ENCODE measurements at places on chromosomes 12 and 14. TPM values are rescaled to one million over a fixed set of nuclear protein-coding genes. Genes with fewer than 3 reads are reported as not detected.

GPX2 gene
- not detected for total RNA-seq

SYNJ2BP gene
- total RNA-seq: 43.8 TPM

CHFR gene
- 17.1 TPM for total RNA-seq

CLEC9A gene
- not detected for total RNA-seq

DNA sequence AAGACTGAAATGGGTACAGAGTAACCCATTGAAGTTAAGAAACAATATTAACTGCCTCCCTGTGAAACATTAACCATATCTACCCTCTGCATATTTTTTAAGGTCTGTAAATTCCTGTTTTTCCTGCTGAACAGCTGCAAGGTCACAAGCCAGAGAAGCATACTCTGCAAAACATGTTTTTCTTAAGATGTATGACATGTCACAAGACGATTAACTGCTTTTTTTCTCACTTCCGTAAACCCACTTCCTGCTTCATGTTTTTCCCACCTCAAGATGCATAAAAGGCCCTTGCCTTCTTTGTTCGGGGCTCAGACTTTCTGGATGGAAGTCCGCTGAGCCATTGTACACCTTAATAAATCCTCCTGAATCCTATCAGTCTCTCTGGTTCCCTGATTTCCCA lies 504.7 kb upstream of the MIS18BP1 start:
- no peak for DNase-seq

GRCh38 chr14:86057018-86057667 lies 527.2 kb downstream of the FLRT2 start:
- DNase-seq: no peak

DNA sequence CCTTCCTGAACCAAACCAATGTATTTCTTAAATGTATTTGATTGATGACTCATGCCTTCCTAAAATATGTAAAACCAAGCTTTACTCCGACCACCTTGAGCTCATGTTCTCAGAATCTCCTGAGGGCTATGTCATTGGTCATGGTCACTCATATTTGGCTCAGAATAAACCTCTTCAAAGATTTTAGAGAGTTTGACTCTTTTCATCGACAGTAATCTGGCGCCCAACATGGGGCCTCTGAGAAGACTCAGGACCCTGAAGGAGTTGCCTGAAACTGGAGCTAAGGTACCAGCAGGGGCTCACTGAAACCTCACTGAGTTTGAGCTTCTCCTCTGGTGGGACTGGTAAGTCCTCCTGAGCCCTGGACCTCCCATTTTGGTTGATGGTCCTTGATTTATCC lies 17.2 kb upstream of the PSMC1 start:
- DNase-seq: no peak
